ENCODE measurements at places on chromosomes 3 and 15.
A peak's percentile ranks its signal among the peaks of the same experiment; 100 is the strongest.

DNA sequence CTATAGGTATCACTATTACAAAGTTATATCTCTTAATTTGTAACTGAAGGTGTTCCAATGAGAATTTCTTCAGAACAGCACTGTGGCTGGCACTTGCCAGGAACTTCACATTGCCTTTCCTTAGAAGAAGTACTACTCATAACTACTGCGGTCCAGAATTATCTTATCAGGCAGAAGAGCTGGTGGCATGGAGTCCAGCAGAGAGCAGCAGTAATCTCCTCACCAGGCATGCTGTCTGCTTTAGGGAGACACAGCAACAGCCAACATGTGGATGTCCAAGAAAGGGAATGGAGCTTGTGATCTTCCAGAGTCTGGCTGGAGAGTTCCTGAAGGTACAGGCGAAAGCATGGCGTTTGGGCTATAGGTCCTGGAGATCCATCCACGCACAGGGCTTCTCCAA is 919.7 kb upstream of the NR2F2 start:
- H3K27me3 ChIP-seq = no peaks in the 10 kb centered on the region
- no peak overlapping the region for H3K27ac ChIP-seq
- DNase-seq = peak; percentile 21
- no peak overlapping the region for H3K4me3 ChIP-seq

- DNase-seq = no peak
- no peaks in the 10 kb centered on the region for H3K36me3 ChIP-seq
- H3K27me3 ChIP-seq = no peaks in the 10 kb centered on the region
- peaks cover 9% of the 10 kb centered on the region for H3K4me1 ChIP-seq
- no peak overlapping the region for H3K4me3 ChIP-seq
- no peak overlapping the region for H3K27ac ChIP-seq
These were observed 41.6 kb downstream of the NANOGP8 start for GRCh38 chr15:35043373-35044095.

- H3K4me3 ChIP-seq = no peak overlapping the region
- no peak for DNase-seq
- H3K27me3 ChIP-seq = no peaks in the 10 kb centered on the region
- H3K36me3 ChIP-seq = peaks cover 26% of the 10 kb centered on the region
- peaks cover 30% of the 10 kb centered on the region for H3K4me1 ChIP-seq
These were observed 23.9 kb downstream of the RNF111 start for GRCh38 chr15:59011262-59011952.

DNA sequence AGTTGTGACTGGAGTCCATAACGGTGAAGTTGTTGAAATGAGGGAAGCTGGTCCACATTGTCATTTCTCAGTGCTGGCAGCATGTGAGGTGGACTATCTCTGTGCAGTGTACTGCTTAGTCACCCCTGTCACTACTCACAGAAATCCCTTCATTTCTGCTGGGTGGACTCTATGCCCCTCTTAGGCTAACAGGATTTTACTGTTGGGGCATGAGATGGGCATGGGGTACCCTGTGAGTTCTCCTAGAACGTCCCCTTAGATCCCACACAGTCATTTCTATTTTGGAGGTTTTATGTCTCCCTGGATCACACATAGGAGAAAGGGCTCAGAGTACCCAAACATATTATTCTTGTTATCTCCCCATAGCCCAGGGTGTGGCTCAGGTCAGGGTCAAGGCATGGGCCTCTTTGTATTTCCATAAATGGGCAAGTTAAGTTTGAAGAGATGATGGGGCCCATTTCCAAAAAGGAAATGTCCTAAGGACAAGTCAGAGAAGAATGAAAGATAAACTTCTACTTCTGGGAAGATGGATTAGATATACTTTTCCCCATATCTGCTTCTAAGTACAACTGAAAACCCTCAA is 15.2 kb downstream of the P2RY1 start:
- H3K27ac ChIP-seq = no peak overlapping the region
- peaks cover 4% of the 10 kb centered on the region for H3K36me3 ChIP-seq
- no peaks in the 10 kb centered on the region for H3K4me1 ChIP-seq
- DNase-seq = no peak
- H3K4me3 ChIP-seq = no peak overlapping the region

GRCh38 chr3:127159543-127159942 is 33.4 kb upstream of the PRR23E start:
- H3K36me3 ChIP-seq = no peaks in the 10 kb centered on the region
- peaks cover 19% of the 10 kb centered on the region for H3K27me3 ChIP-seq
- H3K4me1 ChIP-seq = no peaks in the 10 kb centered on the region
- H3K27ac ChIP-seq = no peak overlapping the region
- H3K4me3 ChIP-seq = no peak overlapping the region

DNA sequence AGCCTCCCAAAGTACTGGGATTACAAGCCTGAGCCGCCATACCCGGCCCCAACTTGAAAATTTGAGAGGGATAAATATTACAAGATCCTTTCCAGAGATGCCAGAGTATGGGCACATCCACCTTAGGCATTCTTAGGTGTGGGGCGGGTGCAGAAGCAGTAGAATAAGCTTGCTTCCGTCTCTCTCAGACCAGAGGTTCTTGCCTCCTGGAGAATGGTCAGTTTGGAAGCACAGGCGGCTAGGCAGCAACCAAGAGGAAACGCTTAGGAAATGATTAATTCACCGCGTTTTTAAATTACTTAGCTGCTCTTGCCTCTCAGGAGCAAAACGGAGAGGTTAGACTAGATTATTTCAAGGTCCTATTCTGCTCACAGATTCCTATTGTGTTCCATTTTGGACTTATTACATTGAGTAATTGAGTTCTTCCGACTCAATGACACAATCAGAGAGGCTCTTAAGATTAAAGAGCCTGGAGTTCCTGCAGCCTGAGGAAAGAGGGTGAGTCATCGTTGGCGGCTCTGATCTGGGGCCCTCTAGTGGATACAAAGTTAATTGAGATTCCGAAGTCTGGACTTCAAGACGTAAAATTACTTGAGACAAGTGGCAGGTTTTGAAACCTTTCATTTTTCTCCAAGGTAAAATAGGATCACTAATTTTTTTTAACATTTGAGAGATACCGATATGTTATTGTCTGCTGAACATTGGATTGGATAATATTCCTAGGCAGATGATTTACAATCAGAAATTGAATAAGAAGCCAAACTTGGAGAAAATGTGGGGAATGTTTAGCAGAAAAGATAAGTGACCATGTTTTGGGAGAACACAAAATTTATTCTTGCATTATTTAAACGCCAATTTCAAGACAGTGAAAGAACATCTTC is 5.8 kb upstream of the TOPAZ1 start:
- DNase-seq = peak; percentile 80
- no peaks in the 10 kb centered on the region for H3K36me3 ChIP-seq
- H3K27me3 ChIP-seq = peaks cover 9% of the 10 kb centered on the region
- no peak overlapping the region for H3K27ac ChIP-seq

GRCh38 chr15:93987068-93987467 is 244.3 kb upstream of the MCTP2 start:
- DNase-seq = no peak
- H3K27me3 ChIP-seq = peaks cover 11% of the 10 kb centered on the region
- H3K4me3 ChIP-seq = no peak overlapping the region

- H3K36me3 ChIP-seq = peaks cover 17% of the 10 kb centered on the region
- H3K27me3 ChIP-seq = no peaks in the 10 kb centered on the region
- DNase-seq = no peak
- H3K27ac ChIP-seq = no peak overlapping the region
- H3K4me3 ChIP-seq = no peak overlapping the region
These were observed 16.1 kb downstream of the PDZRN3 start for GRCh38 chr3:73608456-73609314.

- H3K27ac ChIP-seq = no peak overlapping the region
- no peaks in the 10 kb centered on the region for H3K4me1 ChIP-seq
- no peaks in the 10 kb centered on the region for H3K36me3 ChIP-seq
- peaks cover 36% of the 10 kb centered on the region for H3K27me3 ChIP-seq
- no peak for DNase-seq
These were observed 21.7 kb downstream of the ALS2CL start for GRCh38 chr3:46671541-46672348.

GRCh38 chr15:30992249-30992864 is 929 bp upstream of the MTMR10 start:
- DNase-seq = no peak
- H3K36me3 ChIP-seq = peaks cover 23% of the 10 kb centered on the region
- H3K4me1 ChIP-seq = peaks cover 32% of the 10 kb centered on the region
- peak overlapping the region; percentile 89 for H3K4me3 ChIP-seq

- H3K27me3 ChIP-seq = peaks cover 2% of the 10 kb centered on the region
- H3K4me1 ChIP-seq = peaks cover 68% of the 10 kb centered on the region
- peak overlapping the region; percentile 20 for H3K4me3 ChIP-seq
These were observed 551.2 kb upstream of the CCDC54 start for GRCh38 chr3:106825962-106826605.

DNA sequence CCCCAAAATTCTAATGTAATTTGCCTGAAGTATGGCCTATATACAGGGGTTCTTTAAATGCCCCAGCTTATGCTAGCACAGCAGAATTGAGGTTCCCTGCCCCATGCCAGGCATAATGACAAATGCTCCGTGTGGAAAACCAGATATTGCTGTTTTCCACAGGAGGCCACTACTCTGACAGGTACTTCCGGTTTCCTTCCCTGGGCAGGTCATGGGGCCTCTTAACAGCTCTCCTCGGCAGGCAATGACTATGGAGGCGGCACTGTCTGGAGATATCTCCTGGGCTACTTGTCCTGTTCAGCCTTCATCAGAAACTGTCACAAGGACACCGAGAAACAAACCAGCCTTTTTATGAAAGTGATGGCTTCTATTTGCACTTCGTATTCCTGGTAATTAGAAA is 54.8 kb downstream of the SLC7A14 start:
- no peak for DNase-seq
- H3K4me3 ChIP-seq = no peak overlapping the region
- H3K4me1 ChIP-seq = peaks cover 6% of the 10 kb centered on the region
- H3K36me3 ChIP-seq = no peaks in the 10 kb centered on the region

DNA sequence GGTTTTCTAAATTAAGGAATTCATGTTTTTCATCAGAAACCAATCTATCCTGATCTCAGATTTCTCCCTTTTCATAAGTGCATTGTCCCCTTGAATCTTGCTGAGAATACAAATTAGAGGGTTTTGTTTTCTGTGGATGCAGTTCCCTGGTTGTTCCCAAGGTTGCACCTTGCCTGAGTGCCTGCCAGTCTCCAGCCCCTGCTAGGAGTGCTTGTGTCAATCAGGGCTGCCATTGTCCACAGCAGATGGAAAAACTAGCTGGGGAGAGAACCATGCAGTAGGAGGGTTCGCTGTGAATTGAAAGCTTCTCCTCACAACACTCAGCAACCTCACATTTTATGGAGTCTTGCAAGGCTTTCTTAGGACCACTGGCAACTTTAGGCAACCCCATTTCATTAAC is 210.8 kb upstream of the CTNNB1 start:
- H3K4me1 ChIP-seq = no peaks in the 10 kb centered on the region
- DNase-seq = no peak
- no peak overlapping the region for H3K27ac ChIP-seq
- H3K27me3 ChIP-seq = no peaks in the 10 kb centered on the region

- no peak overlapping the region for H3K4me3 ChIP-seq
- no peak for DNase-seq
- no peaks in the 10 kb centered on the region for H3K36me3 ChIP-seq
- H3K27me3 ChIP-seq = no peaks in the 10 kb centered on the region
- H3K27ac ChIP-seq = no peak overlapping the region
These were observed 53.9 kb upstream of the GRM7 start for GRCh38 chr3:6806991-6807390.

DNA sequence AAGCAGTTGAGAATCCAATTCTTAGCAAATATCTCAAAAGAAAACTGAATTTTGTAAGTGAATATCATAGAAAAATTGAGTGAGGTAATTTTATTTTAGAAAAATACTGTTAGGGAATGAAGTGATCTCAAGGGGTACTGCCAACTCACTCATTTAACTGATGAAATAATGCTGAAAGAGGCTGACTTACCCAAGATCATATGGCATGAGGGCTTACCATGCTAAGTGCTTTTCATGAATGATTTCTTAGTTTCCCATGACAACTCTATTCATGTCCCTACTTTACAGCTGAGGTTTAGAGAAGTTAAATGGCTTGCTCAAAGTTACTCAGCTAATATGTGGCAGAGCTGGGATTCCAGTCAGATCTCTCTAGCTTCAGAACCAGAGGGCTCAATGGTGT is 30.6 kb downstream of the CCDC14 start:
- H3K4me3 ChIP-seq = no peak overlapping the region
- H3K36me3 ChIP-seq = peaks cover 42% of the 10 kb centered on the region
- DNase-seq = no peak
- peaks cover under 1% of the 10 kb centered on the region for H3K4me1 ChIP-seq
- H3K27ac ChIP-seq = no peak overlapping the region

DNA sequence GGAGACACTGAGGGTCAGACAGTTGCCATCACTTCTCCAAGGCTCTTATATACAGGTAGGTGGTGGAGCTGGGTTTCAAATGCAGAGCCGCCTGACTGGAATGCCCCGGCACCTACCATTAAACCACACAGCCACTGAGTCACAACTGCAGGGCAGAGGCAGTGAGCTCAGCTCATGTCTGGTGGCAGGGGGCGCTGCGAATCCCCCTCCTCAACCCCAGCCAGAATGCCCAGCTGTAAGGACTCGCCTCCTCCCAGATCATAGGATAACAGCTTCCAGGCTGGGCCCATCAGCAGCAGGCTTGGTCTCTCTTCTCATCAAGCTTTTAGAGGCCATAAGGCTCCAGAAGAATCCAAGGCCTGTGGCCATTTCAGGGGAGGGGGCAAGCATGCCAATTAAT is 26.4 kb downstream of the ADCY5 start:
- no peak overlapping the region for H3K4me3 ChIP-seq
- no peak overlapping the region for H3K27ac ChIP-seq
- H3K36me3 ChIP-seq = no peaks in the 10 kb centered on the region
- peaks cover 65% of the 10 kb centered on the region for H3K27me3 ChIP-seq
- no peak for DNase-seq

DNA sequence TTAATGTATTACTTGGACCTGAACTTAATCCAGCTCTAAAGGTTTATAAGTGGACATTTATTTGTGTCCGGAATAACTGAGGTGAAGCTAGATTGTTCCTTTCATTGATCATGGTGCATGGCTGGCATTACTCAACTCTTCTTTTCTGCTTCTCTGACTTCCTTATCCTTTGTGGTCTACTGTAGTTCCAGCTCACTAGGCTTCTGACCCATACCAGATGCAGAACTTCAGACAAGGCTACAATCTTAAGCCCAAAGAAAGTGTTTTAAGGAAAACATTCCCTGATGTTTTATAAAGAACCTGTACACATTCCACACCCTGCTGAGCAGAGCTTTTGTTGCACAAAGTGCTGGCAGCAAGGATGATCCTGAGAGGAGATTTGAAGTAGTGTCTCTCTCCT is 250.8 kb upstream of the TGFBR2 start:
- no peak overlapping the region for H3K27ac ChIP-seq
- no peaks in the 10 kb centered on the region for H3K36me3 ChIP-seq
- DNase-seq = no peak
- H3K27me3 ChIP-seq = no peaks in the 10 kb centered on the region
- H3K4me3 ChIP-seq = no peak overlapping the region
